ENCODE measurements at places on chromosomes 1 and 21. TPM values are rescaled to one million over a fixed set of nuclear protein-coding genes. Genes with fewer than 3 reads are reported as not detected.

Gene EDARADD
- total RNA-seq = 54.8 TPM

Gene SORT1
- 1.9 TPM for total RNA-seq

Gene PRPF38A
- 98.1 TPM for total RNA-seq

Gene AQP10
- not detected for total RNA-seq

DNA sequence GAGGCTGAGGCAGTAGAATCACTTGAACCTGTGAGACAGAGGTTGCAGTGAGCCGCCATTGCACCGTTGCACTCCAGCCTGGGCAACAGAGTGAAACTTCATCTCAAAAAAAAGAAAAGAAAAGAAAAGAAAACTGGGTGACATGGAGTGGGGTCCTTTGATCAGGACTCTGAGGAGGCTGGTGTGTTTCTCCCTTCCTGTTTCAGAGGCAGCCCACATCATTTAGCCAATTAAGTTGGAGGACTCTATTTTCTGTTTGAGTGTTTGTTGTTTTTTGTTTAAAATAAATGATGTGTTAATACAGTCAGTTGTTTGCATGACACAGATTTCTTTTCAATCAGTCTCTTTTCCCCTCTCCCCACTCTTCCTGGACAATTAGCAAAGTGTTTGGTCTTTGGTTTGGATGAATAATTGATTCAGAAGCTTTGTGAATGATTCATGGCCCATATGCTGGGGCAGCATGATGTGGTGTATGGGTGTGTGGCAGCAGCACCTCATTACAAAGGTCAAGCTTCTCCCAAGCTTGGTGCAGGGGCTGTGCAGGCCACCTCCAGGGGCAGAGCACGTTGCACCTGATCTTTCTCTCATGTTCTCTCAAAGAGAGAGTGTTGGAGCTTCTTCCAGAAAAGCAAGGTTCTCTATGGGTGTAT is 48.8 kb downstream of the CACNA1E start:
- peaks cover 17% of the 10 kb centered on the region for H3K27me3 ChIP-seq
- no peak overlapping the region for H3K27ac ChIP-seq
- no peak for DNase-seq

DNA sequence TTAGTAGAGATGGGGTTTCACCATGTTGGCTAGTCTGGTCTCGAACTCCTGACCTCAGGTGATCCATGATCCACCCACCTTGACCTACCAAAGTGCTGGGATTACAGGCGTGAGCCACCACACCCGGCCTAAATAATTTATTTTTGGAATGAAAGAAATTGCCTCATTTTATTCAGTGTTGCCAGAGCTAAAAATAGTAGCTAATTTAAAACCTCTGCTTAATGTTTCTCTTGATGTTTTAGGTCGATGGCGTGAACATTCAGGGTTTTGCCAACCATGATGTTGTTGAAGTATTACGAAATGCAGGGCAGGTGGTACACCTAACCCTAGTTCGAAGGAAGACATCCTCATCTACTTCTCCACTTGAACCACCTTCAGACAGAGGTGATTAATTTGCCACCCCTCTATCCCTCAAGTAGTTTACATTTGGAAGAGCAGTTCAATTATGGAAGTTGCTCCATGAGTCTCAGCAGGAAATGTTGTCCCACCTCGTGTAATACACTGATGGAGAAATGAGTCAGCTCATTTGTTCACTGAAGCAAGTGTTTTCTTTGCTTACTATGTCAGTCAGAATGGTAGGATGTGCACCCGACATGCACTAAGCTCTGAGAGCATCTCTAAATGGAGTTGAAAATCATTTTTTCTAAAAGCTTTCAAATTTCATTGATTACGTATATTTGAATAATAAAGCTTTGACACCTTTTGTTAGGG is 54.9 kb downstream of the PATJ start:
- no peaks in the 10 kb centered on the region for H3K27me3 ChIP-seq
- peaks cover 5% of the 10 kb centered on the region for H3K36me3 ChIP-seq
- no peak overlapping the region for H3K4me3 ChIP-seq
- no peak overlapping the region for H3K27ac ChIP-seq
- peaks cover 4% of the 10 kb centered on the region for H3K4me1 ChIP-seq

GRCh38 chr1:245327360-245327759 is 172.6 kb downstream of the KIF26B start:
- H3K36me3 ChIP-seq = no peaks in the 10 kb centered on the region
- DNase-seq = no peak
- no peaks in the 10 kb centered on the region for H3K4me1 ChIP-seq

- H3K27me3 ChIP-seq = peaks cover 2% of the 10 kb centered on the region
- no peaks in the 10 kb centered on the region for H3K4me1 ChIP-seq
- no peaks in the 10 kb centered on the region for H3K36me3 ChIP-seq
- no peak for DNase-seq
Measured at GRCh38 chr1:184433956-184434502, 47.2 kb downstream of the C1orf21 start.

- no peaks in the 10 kb centered on the region for H3K27me3 ChIP-seq
- H3K4me1 ChIP-seq = peaks cover 3% of the 10 kb centered on the region
- DNase-seq = no peak
- H3K27ac ChIP-seq = no peak overlapping the region
Measured at GRCh38 chr1:14003552-14003951, 303.6 kb downstream of the PRDM2 start.

DNA sequence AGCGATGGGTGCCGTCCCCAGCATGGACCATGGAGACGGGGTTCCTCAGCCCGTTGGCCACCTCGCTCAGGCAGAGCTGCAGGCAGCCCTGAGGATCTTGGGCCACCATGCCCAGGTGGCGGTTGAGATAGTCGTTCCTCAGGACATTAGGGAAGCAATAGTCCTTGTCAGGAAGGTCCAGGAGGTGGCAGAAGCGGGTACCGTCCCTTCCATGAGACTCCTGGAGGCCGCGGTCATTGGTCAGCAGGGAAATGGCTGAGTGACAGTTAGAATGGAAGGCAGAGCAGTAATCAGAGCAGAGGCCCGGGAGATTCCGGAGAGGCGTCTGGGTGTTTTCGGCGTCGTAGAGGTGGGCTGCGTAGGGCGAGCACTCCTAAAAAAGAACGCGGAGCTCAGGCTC is 4.1 kb downstream of the HHIPL2 start:
- H3K4me1 ChIP-seq = no peaks in the 10 kb centered on the region
- no peaks in the 10 kb centered on the region for H3K36me3 ChIP-seq
- no peak overlapping the region for H3K4me3 ChIP-seq
- no peak overlapping the region for H3K27ac ChIP-seq

- no peak for DNase-seq
- H3K4me3 ChIP-seq = no peak overlapping the region
- H3K27ac ChIP-seq = no peak overlapping the region
- no peaks in the 10 kb centered on the region for H3K27me3 ChIP-seq
- H3K36me3 ChIP-seq = no peaks in the 10 kb centered on the region
Measured at GRCh38 chr1:7589774-7590425, 181.2 kb upstream of the VAMP3 start.
